Uterus (tissue), 4 donors: ENCODE measurements at places on chromosomes 12 and 14.

GRCh38 chr14:61512026-61512834 lies 183.1 kb upstream of the HIF1A start:
- no peak for DNase-seq

DNA sequence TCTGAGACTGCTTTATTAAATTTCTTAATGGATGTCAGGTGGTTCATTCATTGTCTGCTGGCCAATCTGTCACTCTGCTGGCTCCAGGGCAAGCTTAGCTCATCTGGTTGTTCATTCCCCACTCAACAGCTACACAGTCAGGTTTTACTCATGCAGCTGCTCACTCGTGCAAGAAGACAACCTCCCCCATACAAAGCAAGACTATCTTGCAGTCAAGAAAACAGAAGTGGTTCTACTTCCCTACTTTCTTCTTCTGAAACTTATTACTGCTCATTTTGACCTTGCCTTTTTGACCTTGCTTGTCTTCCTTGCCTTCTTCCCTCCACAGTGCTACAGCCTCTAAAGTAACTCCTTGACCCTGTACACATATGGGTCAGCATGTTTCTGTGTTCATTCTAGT lies 277.9 kb downstream of the SSPN start:
- DNase-seq, result no peak

DNA sequence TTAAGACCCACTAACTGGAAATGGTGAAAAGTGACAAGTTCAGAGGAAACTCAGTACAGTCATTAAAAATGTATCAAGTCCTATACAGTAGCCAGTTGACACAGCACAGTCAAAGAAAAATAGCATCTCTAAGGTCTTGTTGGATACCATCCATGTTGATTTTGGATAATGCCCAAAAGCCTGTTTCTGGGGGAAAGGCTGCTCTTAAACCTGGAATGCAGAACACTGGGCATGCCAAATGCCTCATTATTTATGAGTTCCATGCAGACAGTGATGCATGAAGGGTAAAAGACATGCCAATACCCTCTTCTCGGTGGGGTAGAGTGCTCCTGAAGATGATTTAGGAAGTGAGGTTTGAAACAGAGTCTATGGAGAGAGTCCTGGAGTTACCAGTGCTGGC lies 29.6 kb downstream of the KCNK13 start:
- no peak for DNase-seq

DNA sequence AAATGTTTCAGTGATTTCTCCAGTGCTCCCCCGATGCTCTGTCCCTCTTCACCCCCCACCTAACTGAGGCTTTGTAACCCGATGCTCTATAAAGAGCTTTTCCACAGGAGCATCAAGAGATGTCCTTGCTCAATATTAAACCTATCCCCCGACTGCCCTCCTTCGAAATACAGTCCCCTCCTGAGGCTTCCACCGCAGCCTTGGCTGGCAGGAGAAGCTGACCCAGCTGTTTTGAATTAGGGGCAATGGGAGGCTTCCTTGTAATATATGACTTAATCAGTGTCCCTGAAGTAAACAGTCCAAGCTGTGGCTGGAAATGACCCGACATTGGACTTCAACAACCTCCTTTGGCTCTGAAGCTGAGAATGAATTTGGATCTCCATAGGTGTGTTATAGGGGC lies 62.4 kb downstream of the TMEM30B start:
- no peak for DNase-seq

DNA sequence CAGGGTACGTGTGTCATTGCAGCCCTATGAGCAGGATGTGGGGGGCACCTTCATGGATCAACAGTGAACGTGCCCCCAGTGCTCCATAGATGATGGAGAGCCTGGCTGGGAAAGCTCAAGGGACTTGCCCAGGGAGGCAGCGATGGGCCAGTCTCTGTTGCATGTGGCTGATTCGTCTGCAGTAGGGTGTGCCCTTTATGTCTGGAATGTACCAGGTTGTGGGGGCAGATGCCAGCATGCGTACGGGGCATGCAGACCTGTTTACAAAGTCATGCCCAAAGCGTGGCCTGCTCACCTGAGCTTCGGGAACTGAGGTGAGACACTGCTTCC lies 72.3 kb downstream of the TESC start:
- no peak for DNase-seq

- no peak for DNase-seq
Measured at GRCh38 chr12:32515137-32515873, 115.9 kb downstream of the FGD4 start.

DNA sequence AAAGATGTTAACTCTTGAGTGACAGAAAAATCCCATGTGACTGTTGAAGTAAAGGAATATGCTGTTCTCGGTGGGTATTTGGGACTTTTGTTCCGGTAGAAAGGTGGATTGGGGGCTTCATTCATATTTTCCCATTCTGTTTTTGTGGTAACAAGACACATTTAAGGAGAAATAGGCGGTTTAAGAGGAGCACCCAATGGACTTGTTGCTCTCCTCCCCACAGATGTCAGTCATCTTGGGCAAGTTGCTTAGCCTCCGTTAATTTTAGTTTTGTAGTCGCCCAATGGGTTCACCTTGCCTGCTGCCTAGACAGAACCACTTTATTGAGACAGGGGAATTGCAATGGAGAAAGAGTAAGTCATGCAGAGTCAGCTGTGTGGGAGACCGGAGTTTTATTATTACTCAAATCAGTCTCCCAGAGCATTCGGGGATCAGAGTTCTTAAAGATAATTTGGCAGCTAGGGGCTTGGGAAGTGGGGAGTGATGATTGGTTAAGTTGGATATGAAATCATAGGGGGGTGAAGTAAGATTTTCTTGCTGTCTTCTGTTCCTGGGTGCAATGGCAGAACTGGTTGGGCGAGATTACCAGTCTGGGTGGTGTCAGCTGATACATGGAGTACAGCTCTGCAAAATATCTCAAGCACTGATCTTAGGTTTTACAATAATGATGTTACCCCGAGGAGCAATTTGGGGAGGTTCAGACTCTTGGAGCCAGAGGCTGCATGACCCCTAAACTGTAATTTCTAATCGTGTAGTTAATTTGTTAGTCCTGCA lies 50.3 kb downstream of the SLC38A1 start:
- no peak for DNase-seq

- DNase-seq, result no peak
Measured at GRCh38 chr12:52178984-52179383, 12.8 kb downstream of the KRT80 start.

DNA sequence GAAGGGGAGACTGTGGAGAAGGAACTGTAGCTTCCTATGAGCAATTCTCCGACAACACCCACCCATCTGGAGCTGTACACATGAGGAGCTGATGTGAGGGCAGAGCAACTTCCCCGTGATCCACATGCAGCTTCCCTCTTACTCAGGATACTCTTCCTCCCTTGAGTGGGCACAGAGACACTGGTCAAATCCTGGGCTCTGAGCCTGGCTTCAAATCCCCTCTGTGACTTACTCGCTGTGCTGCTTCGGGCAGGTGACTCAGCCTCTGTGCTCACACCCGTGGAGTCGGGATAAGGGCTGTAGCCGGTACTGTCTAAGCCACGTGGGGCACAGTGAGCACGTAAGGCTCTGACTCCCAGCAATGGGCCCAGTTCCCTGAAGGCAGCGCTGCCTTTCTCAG lies 31.1 kb downstream of the ZFYVE21 start:
- no peak for DNase-seq

- DNase-seq, result no peak
Measured at GRCh38 chr14:89397569-89398230, 19.3 kb downstream of the FOXN3 start.

DNA sequence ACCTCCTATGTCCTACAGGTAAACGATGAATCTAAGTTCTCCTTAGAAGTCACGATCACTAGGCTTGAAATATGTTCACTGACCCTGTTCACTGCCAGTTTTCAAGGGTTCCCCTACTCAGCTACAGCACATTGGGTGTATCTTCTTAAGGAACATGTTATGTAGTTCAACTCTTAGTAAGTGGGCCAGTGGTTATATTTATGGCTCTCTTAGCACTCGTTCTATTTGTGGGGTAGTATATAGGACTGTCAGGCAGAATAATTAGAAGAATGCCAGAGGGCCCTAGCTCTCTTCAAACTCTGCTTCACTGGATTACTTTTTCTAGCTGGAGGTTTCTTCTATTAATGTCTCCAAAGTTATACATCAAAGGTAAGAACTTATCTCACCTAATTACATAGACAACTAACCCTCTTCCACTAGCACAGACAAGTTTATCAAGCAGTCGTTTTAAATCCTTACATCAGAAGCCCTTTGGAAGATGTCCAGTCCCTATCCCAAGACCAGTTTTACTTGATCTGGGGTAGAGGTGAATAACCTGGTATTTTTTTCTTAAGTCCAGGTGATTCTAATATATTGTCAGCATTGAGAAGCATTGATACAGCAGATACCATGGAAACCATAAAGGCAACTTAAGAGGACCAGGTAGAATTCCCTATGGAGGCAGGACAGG lies 39.6 kb downstream of the ZFYVE26 start:
- DNase-seq, result no peak

GRCh38 chr14:79419571-79420327 lies 791.6 kb downstream of the DIO2 start:
- DNase-seq, result no peak

- no peak for DNase-seq
Measured at GRCh38 chr14:59305836-59306555, 117.5 kb downstream of the DAAM1 start.

GRCh38 chr12:109864916-109865315 lies 15.4 kb downstream of the GLTP start:
- DNase-seq, result no peak

- DNase-seq, result no peak
Measured at GRCh38 chr14:78595797-78596196, 425.6 kb downstream of the NRXN3 start.

- no peak for DNase-seq
Measured at GRCh38 chr12:5232291-5232690, 188.6 kb downstream of the KCNA5 start.

GRCh38 chr14:68639000-68639757 lies 153.7 kb downstream of the ZFP36L1 start:
- peak; percentile 29 for DNase-seq

DNA sequence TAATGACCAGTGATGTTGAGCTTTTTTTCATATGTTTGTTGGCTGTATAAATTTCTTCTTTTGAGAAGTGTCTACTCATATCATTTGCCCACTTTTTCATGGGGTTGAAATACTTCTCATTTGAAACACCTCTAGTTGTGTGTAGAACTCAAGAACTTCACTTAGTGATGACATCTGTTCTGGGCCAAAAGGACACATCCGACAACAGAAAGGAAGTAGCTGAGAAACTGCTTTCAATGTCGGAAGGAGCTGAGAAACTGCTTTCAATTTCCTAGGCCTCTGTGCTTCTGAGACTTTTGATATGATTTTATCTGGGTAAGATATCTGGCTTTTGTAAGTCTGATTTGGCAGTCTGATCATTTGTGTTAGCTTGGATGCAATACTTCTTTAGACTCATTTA lies 635.3 kb downstream of the TMTC2 start:
- no peak for DNase-seq

GRCh38 chr12:113980537-113981337 lies 14.6 kb upstream of the RBM19 start:
- no peak for DNase-seq

GRCh38 chr12:46710125-46710743 lies 115.6 kb downstream of the SLC38A4 start:
- DNase-seq, result no peak

DNA sequence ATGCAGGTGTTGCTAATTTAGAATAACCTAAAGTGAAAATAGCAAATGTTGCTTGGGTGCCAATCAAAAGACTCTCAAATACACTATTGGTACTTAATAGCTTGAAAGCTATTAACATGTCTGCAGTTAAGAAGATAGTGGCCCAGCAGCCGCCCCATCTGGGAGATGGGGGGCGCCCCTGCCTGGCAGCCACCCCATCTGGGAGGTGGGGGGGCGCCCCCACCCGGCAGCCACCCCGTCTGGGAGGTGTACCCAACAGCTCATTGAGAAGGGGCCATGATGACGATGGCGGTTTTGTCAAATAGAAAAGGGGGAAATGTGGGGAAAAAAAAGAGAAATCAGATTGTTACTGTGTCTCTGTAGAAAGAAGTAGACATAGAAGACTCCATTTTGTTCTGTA lies 923.1 kb upstream of the MDGA2 start:
- DNase-seq, result no peak

- no peak for DNase-seq
Measured at GRCh38 chr14:71952381-71953363, 20.4 kb downstream of the RGS6 start.

DNA sequence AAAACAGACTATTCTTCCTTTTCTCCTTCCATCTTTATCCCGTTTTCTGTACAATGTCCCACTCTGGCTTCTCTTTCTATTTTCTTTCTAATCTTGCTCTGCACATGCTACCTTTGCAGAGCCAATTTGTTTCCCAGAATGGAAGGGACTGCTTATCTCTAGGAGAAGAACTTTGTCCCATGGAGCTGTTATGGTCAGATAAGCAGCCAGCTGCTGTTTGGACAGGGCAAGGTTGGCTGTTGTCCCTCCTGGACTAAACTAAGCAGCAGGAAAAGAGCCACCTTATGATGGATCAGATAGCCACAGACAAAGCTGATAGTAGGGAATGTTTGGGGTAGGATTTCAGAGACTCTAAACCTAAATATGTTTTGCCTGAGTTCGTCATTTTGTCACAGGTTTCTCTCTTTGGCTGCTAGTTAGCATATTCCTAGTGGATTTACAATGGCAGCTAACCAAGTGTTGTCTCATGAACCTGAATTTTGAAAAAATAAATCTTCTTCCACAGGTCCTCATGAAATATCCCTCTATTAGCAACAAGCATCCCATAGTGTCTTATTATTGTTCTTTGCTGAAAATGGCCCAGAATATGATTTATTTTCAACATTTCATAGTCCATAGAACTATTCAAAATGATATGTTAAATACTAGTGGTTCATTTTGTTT lies 262.8 kb downstream of the SLC16A7 start:
- no peak for DNase-seq

GRCh38 chr14:95275494-95275893 lies 44.2 kb downstream of the CLMN start:
- no peak for DNase-seq

DNA sequence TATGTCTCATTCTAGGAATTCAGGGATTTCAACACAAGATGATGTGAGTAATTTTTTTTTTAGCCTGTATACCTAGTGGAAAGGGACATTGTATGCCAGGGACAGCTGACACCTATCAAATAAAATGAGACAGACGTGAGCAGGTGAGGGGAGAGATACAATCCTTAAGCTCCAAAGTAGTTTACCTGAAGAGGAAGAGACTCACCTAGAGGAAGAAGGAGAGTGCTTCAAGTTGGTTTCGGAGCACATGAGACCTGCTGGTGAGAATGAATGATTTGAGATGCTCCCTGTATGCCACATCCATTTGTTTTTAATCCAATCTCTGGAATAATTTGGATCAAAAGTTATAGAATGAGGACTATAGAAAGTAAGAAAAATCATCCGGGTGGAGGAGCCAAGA lies 915.4 kb upstream of the FBXO33 start:
- DNase-seq, result no peak

- DNase-seq, result no peak
Measured at GRCh38 chr12:51950682-51951198, 759 bp upstream of the ACVR1B start.

GRCh38 chr12:105365231-105365630 lies 34.7 kb downstream of the C12orf75 start:
- DNase-seq, result no peak

DNA sequence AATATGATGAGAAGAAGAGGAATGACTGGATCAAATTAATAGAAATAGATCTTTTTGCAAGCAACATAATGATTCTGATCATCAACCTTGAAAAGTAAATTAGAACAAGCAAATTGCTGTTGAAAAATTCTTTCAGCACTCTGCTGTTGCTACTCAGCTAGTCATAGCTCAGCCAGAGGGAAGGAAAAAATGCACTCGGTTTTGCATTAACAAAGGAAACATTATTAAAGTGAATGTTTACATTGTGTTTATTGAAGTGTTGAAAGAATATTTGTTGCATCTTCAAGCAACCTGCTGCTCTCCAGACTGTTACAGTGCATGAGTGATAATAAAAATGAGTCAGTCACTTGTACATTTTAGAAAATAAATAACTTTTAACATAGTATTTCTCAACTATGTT lies 26.5 kb downstream of the AP5M1 start:
- no peak for DNase-seq
